ENCODE measurements at places on chromosomes 5 and 9.

GRCh38 chr9:79970146-79970425, 398.3 kb downstream of the TLE4 start:
- DNase-seq: no peak

DNA sequence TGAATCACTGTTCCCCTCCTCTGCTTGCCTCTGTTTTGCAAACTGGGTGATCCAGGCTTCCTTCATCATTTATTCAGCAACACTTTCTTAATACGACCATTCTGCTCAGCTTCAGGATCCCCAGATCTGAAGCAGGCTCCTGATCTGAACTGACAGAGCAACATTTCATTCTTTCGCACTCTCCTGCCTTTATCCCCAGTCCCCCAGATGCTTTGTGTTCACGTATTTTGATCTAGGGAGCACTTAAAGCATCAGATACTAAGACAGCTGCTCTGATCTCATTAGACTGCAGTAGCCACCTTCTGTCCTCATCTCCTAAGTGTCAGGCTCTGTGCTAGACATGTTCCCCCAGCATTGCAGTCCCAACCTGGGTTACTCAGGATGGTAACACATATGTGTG, 158.0 kb downstream of the TRIO start:
- no peak for DNase-seq

DNA sequence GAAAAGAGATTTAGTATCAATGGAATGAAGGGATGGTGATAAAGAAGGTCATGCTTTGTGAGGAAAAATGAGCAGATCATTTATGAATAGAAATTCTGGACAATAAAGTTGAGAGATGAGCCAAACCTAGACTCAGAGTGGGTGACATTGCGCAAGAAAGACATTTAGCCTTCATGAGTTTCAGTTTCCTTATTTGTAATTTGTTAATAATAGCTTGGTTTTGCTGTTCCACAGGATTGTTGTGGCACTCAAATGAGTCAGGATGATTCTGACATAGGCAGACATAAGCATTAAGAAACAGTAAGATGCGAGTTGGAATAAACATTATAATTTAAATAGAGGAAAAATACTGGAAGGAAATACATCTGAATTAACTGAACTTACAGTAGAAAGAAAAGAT, 34.8 kb downstream of the ITGA2 start:
- DNase-seq: no peak

DNA sequence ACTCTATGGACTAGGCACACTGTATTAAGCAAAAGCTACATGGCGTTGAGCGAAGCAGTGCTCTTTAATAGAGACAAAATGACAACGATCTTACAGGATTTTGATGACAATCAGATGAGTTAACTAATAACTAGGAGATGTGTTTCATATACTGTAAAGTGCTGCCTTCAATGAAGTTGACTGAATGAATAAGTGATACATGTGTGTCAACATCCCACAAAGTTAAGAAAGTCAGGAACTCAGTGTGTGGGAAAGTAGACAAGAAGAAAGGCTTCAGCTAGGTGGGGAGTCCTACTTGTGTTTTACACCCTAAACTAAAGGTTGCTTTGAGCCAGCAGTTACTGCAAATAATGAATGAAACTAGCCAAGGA, 79.6 kb downstream of the PAPPA start:
- no peak for DNase-seq
